Inflammatory macrophage (primary cell): ENCODE measurements at places on chromosomes 16 and 17.
A peak's percentile ranks its signal among the peaks of the same experiment; 100 is the strongest.

DNA sequence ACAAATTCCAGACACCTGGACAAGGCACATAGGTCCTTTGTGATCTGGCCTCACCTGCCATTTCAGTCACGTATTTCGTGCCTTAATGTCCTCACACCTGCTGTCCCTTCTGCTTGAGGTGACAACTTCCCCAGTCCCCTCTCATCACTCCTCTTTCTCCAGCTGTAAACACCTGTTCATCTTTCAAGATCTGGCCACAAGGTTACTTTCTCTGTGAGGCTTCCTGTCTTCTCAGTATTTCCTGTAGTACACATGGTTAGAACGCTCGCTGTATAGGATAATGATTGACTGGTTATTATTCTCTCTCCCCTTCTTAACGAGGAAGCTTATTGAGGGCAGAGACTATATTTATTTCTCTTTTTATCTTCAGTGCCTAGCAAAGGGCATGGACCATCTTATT lies 74.5 kb upstream of the PMFBP1 start:
- no peak for DNase-seq

- DNase-seq, result no peak
Observed at GRCh38 chr16:72928090-72928981, 119.6 kb downstream of the ZFHX3 start.

DNA sequence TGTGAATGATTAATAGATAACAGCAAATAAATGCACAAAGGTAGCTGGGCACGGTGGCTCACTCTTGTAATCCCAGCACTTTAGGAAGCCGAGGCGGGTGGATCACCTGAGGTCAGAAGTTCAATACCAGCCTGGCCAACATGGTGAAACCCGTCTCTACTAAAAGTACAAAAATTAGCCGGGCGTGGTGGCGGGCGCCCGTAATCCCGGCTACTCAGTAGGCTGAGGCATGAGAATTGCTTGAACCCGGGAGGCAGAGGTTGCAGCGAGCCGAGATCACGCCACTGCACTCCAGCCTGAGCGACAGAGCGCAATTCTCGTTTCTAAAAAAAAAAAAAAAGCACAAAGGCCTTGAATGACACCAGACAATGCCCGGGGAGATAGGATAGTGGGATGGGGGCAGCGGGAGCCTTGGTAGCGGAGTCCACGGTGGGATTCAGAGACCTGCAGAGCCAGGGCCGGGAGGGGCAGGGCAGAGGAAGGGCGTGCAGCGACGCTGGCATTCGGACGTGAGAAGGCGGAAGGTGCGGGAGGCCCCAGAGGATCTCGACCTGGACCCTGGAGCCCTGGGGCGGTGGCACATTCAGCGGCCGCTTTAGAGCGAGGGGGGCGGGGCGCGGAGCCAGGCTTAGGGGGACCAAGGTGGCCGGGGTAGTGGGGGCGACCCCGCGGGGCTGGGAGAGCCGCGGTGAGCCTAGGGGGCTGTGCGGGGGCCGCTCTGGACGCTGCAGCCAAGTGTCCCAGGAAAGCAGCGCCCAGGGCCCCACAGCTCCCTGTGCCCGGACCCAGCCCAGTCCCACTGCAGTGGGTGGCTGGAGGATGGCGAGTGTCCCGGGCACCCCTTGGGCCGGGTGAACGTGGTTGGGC lies 999 bp upstream of the FLYWCH2 start:
- no peak for DNase-seq

DNA sequence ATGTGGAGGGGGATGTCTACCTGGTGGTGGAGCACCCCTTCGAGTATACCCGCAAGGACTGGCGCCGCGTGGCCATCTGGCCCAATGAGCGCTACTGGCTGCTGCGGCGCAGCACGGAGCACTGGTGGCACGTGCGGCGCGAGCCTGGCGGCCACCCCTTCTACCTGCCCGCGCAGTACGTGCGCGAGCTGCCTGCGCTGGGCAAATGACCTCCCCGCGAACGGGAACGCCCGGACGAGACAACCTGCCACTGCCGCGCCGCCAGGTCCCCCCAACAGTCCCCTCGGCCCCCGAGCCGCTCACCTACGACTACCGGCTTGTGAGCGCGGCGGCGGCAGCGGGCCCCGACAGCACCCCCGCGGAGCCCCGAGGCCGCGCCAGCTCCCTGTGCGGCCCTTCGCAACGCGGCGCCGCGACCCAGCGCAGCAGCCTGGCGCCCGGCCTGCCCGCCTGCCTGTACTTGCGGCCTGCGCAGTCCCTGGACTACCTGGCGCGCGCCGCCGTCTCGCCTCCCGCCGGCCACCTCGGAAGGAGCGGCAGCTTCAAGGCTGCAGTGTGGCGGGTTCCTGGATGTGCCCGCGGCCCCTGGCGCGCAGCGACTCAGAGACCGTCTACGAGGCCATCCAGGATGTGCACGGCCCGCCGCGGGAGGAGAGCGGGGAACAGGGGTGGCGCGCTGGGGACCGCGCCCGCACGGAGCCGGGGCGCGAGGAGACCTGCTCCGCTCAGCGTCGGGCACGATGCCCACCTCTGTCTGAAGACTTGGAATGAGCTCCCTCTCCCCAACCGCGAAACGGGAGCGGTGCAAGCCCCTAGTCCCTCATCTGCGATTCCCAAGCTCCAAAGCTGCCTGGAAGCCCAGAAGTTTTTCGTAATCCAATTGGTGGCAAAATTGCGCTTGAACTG lies 48.7 kb upstream of the AMZ2 start:
- no peak for DNase-seq

GRCh38 chr17:19014628-19015215 lies 10.2 kb upstream of the FAM83G start:
- DNase-seq, result no peak

DNA sequence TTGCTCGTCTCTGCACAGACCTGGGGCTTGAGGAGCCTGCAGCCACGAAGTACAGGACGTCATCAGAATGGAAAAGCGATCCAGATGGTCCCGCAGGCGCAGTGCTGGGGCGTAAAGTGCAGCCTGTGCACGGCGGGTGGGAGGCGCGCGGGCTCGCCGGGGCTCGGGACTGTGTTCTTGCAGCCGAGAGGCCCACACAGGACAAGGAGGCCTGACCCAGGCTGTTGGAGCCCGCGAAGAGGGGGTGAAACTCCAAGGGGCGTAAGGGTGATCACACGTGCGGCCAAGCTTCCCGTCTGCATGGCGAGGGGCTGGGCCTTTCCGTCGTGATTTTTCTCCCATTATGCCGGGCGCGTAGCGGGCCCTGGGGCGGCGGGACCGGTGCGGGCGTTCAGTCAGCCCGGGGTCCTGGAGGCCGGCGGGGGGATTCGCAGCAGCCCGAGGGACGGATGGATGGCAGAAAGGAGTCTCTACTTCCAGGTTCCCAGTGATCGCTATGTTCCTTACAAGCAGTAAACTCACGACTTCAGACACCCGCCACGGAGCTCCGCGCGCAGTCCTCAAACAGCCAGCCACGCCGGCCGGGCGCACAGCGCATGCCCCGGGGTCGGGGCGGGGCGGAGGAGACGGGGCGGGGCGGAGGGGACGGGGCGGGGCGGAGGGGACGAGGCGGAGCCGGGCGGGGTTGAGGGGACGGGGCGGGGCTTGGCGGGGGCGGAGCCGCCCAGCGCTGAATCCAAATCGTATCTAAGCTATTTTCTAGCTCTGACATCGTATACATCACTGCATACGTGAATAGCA lies 141.0 kb upstream of the KCNJ18 start:
- DNase-seq, result peak; percentile 81

DNA sequence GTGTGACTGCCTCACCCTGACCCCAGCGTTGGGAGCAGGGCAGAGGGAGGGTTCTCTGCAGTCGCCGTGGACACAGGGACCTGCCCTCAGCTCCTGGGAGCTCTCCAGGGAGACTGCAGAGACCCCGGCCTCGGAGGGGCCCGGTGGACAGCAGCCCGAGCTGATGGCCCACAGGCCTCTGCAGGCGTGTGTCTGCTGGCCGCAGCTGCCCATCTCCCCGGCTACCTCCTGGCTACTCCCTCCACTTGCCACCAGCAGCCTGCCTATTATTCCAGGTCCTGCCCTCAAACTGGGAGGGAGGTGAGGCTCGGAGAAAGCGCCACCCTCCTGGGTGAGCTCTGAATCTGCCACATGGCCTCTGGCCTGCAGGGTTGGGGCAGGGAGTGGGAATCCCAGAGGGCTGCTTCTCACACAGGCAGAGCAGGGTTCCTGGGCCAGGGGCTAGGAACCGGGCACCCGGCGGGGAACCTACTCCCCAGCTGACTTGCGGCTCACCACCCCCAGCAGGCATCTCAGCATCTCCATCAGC lies 7.2 kb downstream of the SLC16A5 start:
- DNase-seq, result no peak

DNA sequence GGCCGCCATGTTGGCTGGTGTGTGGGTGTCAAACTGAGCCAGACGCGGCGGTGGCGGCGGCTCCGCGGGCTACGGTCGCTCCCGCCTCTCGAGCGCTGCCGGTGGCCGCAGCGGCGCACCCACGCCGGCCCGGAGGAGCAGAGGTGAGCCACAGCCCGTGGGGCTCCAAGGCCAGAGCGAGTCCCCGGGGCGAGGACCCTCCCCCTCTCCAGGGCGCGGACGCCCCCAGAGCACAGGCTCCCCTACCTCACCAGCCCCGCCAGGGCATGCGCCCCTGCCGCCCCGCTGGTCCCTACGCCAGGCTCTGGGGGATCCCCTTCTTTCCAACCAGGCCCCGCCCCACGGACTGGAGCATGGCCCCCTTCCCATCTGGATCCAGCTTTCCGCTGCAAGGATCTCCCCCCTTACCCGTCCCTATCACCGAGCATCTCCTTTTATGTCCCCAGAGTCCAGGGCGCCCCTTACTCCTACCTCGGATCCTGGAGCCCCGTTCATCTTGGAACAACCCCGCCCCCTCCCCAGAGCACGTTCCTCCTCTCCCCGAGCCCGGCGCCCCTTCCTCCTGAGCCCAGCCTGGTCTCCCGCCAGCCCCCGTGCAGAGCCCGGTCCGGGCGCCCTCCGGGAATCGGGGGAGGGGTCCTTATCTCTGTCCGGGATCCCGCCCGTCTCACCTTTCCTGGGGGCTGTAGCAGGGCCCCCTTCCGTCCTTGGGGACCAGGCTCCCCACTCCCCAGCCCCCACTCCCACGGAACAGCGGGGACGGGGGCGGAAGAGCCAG lies 412 bp downstream of the EPN2 start:
- DNase-seq, result no peak

- DNase-seq, result no peak
Observed at GRCh38 chr16:64083428-64084129, 1038.3 kb downstream of the CDH11 start.

DNA sequence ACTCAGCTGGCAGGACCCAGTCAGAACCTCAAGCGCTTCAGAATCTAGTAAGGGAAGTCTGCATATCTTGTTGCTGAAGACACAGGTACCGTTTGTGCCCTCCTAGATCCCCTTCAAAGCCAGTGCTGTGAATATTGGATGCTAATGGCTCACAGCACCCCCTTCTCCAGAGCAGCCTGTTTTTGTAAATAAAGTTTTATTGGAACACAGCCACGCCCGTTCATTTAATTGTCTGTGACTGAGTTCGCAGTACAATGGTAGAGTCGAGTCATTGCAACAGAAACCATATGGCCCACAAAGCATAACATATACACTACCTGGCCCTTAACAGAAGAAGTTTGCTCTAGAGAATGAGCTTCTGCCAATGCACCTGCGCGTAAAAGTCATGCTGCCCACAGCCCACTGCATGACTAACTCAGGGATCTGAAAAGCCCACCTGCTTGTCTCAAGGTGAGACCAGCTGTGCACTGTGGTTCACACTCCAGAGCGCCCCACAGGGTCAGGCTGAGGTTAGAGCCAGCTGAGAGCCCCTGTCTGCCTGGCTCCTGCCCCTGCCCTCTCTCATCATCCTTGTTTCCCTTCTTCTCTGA lies 48.8 kb downstream of the AIPL1 start:
- DNase-seq, result no peak

DNA sequence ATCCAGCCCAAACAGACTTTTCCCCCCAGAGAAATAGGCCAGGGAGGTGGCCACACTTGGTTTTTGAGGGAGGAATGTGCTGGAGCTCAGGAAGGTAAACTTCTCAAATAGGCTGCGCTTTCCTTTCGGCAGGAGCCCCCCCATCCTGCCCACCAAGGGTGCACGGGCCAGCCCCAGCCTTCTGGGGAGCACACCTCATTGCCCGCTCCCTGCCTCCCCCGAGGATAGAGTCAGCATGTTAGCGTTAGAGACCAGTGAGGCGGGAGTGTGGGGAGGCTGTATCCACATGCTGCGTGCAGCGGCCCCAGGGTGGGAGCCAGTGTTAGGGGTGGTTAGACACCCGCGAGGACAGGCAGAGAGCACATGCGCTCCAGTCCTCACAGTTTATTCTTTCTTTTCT lies 42.3 kb downstream of the PIPOX start:
- no peak for DNase-seq

DNA sequence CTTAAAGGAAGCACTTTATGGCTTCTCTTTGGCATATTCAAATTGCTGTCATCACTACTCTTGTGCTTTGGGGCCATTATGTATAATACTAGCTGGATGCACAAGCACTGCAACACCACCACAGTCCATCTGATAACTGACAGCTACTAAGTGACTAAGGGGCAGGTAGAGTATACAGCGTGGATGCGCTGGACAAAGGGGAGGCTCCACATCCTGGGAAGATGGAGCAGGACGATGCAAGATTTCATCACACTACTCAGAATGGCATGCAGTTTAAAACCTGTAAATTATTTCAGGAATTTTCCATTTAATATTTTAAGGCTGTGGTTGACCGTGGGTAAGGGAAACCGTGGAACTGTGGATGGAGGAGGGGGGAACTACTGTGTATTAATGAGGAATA lies 25.0 kb downstream of the MPRIP start:
- no peak for DNase-seq

- DNase-seq, result peak; percentile 88
Observed at GRCh38 chr17:49218941-49219913, 8.7 kb downstream of the ABI3 start.

GRCh38 chr17:77688369-77688768 lies 270.1 kb upstream of the TNRC6C start:
- no peak for DNase-seq

GRCh38 chr17:41737680-41738023 lies 3.2 kb upstream of the HAP1 start:
- DNase-seq, result no peak
